Progenitor cell of endocrine pancreas (in vitro differentiated cells): ENCODE measurements at places on chromosomes 12 and 14.

DNA sequence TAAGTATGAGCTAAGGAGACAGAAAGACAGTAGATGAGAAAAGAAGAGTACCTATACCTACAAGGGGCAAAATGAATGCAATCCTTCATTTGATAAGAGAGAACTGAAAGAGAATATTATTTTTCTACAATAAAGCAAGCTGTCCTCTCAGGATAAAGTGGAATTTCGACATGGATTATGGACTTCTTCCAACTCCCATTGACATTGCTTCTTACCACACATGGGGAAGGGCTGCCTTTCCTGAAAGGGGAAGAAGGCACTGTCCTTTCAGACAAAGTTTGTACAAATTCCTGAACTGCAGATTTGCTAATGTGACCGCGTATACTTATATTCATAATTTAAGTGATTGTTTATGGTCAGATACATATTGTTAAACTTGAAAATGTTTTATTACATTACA lies 4.3 kb upstream of the HEBP1 start:
- DNase-seq = no peak

DNA sequence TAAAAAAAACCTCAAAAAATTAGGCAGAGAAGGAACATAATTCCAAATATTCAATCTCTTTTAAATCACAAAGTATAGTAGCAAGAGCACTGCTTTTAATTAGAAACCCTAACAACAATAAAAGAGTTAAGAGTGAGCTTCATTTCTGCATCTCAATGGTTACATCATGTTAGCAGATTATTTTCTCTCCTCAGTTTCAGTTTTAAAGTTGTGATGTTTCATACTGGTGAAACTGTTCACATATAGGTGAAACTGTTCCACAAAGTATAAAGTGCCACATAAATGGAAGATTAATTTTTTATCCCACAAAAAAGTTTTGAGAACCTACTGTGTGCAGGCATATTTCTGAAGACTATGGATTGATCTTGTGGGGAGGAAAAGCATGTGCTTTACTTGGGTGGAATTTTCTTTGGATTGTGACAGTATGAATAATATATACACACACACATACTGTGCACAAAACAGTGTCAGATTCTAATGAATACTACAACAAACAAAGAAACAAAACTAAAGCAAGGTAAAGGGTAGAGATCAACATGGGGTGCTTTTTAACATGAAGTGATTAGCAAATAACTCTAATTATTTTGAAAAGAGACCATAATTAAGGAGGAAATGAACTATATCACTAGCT lies 17.1 kb downstream of the LUM start:
- DNase-seq = no peak

DNA sequence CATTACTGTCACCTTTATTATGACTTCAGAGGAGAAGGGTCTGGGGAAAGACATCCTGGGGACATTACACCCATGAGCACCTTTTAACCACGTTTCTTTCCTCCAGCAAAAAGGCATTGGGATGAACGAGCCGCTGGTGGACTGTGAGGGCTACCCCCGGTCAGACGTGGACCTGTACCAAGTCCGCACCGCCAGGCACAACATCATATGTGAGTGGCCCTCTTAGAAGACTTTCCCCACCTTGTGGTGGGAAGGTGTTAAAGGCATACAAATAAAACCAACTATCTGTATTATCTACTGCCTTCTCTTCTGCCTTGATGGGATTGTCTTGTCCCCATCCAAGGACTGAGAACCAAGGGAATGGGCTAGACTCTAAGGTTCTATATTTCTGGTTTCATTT lies 6.0 kb downstream of the PSMD9 start:
- DNase-seq = no peak

DNA sequence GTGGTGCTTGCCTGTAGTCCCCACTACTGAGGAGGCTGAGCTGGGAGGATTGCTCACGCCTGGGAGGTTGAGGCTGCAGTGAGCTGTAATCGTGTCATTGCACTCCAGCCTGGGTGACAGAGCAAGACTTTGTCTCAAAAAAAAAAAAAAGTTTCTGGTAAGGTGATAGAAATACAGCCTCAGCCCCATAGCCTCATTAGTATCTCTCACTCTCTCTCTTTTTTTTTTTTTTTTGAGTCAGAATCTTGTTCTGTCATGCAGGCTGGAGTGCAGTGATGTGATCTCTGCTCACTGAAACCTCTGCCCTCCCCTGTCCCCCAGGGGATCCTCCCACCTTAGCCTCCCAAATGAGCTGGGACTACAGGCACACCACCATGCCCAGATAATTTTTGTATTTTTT lies 19.2 kb downstream of the MTHFD1 start:
- no peak for DNase-seq

GRCh38 chr14:90509403-90509802 lies 112.6 kb downstream of the CALM1 start:
- no peak for DNase-seq

- no peak for DNase-seq
Observed at GRCh38 chr12:115922952-115923564, 354.4 kb downstream of the MED13L start.

DNA sequence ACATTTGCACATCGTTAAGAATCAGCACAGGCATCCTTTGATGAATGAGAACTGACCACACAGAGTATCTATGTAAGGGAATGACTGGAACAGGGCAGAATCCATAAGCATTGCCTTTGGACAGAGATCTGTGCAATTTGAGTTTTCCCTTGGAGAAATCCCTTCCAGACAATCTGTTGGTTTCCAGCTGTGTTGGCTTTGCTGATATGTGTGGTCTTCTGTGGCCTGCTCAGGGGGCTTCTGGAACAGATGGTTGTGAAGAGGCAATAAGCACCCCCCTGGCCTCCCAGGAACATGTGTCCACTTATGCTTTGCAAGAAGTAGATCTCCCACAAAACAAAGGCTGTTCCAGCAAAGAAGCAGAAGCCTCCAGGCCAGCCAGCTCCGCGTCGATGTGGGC lies 111.4 kb upstream of the TMEM132C start:
- DNase-seq = no peak

- no peak for DNase-seq
Observed at GRCh38 chr12:2796187-2796666, 1.5 kb downstream of the FKBP4 start.
